ENCODE measurements at places on chromosomes 2 and 18.

GRCh38 chr2:157257312-157258252 is at the start of gene GALNT5:
GALNT5 (plus strand) TSS chr2:157257705; CDS start chr2:157258083, 378 bp downstream.
- no peak for DNase-seq

- DNase-seq: no peak
Measured at GRCh38 chr2:144213797-144214196, 306.1 kb downstream of the ZEB2 start.

DNA sequence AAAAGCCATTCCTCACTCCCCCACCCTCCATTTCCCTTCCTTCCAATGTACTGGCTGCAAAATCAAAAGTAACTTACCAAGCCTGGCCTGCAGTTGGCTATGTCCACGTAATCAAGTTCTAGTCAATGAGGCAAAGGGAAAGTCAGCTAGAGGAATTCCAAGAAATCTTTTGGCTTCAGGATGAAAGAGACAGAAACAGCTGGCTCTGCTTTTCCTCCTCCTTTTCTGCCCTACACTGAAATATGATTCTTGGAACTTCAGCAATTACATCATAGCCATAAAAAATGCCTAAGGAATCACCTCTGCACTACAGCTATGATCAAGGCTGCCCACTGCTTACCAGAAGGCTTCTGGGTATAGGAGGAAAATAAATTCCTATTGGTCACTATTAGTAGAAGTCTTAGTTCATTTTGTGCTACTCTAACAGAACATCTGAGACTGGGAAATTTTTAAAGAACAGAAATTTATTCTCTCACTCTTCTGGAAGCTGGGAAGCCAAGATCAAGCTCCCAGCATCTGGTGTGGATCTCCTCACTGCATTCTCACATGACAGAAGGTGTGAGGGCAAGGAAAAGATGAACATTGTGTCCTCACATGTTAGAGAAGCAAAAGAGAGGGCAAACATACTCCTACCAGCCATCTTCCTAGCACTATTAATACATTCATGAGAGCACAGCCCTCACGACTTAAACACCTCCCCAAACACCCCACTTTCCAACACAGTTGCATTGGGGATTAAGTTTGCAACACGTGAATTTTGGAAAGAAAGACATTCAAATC is 219.9 kb downstream of the TMX3 start:
- DNase-seq: no peak

- no peak for DNase-seq
Measured at GRCh38 chr2:217167531-217167930, 307.7 kb upstream of the TNP1 start.

DNA sequence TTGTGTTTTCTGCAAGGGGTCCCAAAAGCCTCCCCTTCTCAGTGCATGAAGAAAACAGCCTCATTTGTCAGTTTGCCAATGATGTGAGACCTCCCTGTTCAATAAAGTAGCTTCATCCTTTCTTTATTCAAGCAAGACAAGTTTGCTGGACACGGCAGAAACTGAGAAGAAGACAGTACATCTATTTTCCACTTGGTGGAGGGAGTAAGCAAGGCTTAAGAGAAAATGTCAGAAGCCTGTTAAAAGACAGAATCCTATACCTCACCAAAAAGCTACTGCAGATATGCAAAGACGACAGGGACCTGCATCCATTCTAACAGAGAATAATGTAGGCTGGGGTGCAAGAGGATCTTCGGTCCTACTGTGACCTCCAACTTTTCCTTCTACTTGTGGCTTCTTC is 506.8 kb upstream of the VRK2 start:
- DNase-seq: no peak

- DNase-seq: no peak
Measured at GRCh38 chr18:36381075-36381474, 83.6 kb downstream of the FHOD3 start.

- DNase-seq: no peak
Measured at GRCh38 chr2:130912471-130912870, 75.8 kb downstream of the ARHGEF4 start.
